ENCODE measurements at places on chromosomes 12 and 14. TPM values are rescaled to one million over a fixed set of nuclear protein-coding genes. Genes with fewer than 3 reads are reported as not detected.

The LAG3 gene
- total RNA-seq, result 13.1 TPM

The GLT1D1 gene
- 0.10 TPM for total RNA-seq

The DNAJC22 gene
- not detected for total RNA-seq

The ZFHX2 gene
- total RNA-seq, result 1.1 TPM

The LRFN5 gene
- total RNA-seq, result not detected

The CLEC4D gene
- not detected for total RNA-seq

The FGF6 gene
- not detected for total RNA-seq

The PRIMA1 gene
- total RNA-seq, result not detected

The NID2 gene
- total RNA-seq, result 0.30 TPM

The ARMH4 gene
- total RNA-seq, result not detected

The NRXN3 gene
- not detected for total RNA-seq

The SYCP3 gene
- total RNA-seq, result 0.35 TPM

The TEAD4 gene
- 0.69 TPM for total RNA-seq

The RNU4-1 gene
- total RNA-seq, result 672 TPM

The FOXN3 gene
- 94.4 TPM for total RNA-seq

The TRPV4 gene
- not detected for total RNA-seq

The ABCC9 gene
- total RNA-seq, result not detected

The KRT6C gene
- not detected for total RNA-seq

The AKAP5 gene
- total RNA-seq, result 0.89 TPM

The RIN3 gene
- 52.6 TPM for total RNA-seq

The LRTM2 gene
- not detected for total RNA-seq

The STYK1 gene
- 0.35 TPM for total RNA-seq

The RNFT2 gene
- total RNA-seq, result 15.1 TPM

The NKX2-1 gene
- not detected for total RNA-seq

The TESPA1 gene
- 113 TPM for total RNA-seq

The LRRC9 gene
- total RNA-seq, result not detected

The NRIP2 gene
- total RNA-seq, result not detected

The OAS1 gene
- 194 TPM for total RNA-seq

The C12orf42 gene
- total RNA-seq, result 1.0 TPM

The PLEKHG7 gene
- not detected for total RNA-seq

The APOF gene
- total RNA-seq, result not detected

The DLGAP5 gene
- total RNA-seq, result 117 TPM

The SRGAP1 gene
- total RNA-seq, result not detected

The GPR84 gene
- total RNA-seq, result 0.15 TPM

The ESYT1 gene
- total RNA-seq, result 399 TPM

The RNASE3 gene
- not detected for total RNA-seq

The OTOGL gene
- not detected for total RNA-seq

The BCL2L2 gene
- total RNA-seq, result 3.2 TPM

The LTB4R2 gene
- 18.6 TPM for total RNA-seq

The PPP2R5C gene
- 291 TPM for total RNA-seq

The TAS2R8 gene
- not detected for total RNA-seq

The PYGL gene
- not detected for total RNA-seq

The ASCL1 gene
- not detected for total RNA-seq

The PLBD1 gene
- not detected for total RNA-seq

The KLHL33 gene
- total RNA-seq, result 0.15 TPM

The CCDC175 gene
- total RNA-seq, result not detected

The TSPAN19 gene
- not detected for total RNA-seq

The L2HGDH gene
- 12.8 TPM for total RNA-seq

The OR4E2 gene
- total RNA-seq, result not detected

The OTX2 gene
- not detected for total RNA-seq

The KRT80 gene
- not detected for total RNA-seq

The TSPAN11 gene
- total RNA-seq, result not detected

The RTL1 gene
- not detected for total RNA-seq

The ERBB3 gene
- total RNA-seq, result 1.5 TPM

The SLC7A8 gene
- 0.64 TPM for total RNA-seq

The GUCY2C gene
- not detected for total RNA-seq

Data from activated CD4-positive, alpha-beta T cell treated with anti-CD3 and anti-CD28 coated beads, Interleukin-2, amount 10 ng/mL, durations not matched to agents 7 days and 5 days (primary cell).